HTR-8/SVneo (cell line): ENCODE measurements at places on chromosomes 1 and 21.

- DNase-seq = no peak
Observed at GRCh38 chr1:192147221-192147620, 11.0 kb upstream of the RGS18 start.

DNA sequence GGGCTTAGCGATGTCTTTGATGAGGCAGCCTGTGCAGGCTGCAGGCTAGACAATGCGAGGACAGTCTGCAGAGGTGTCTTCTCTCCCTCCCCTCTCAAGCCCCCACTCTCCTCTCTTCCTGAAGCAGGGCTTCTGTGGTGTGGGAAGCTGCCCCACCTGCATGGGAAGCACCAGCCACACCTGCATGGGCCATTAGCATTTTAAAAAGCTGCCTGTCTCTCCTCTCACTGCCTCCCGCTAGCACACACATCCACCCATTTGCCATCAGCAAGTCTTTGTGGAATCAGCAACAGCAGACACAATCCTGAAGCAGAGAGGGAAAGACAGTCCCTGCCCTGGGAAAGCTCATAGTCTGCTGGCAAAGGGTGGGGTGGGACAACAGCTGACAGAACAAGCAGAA lies 53.1 kb downstream of the NAV1 start:
- no peak for DNase-seq

DNA sequence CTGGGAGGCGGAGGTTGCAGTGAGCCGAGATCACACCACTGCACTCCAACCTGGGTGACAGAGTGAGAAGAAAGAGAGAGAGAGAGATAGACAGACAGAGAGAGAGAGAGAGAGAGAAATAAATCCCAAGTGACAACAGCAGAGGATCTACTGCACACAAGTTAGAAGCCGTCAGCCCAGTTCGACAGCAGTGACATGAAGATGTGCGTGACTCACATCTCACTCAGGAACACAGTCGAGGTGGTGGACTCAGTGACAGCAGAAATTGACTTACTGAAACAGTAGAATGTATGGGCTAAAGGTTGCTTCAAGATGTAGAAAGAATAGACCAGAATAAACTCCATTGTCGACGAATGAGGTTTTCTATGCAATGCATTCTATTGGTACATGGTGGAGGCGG lies 77.0 kb upstream of the KRTAP19-8 start:
- DNase-seq = no peak

DNA sequence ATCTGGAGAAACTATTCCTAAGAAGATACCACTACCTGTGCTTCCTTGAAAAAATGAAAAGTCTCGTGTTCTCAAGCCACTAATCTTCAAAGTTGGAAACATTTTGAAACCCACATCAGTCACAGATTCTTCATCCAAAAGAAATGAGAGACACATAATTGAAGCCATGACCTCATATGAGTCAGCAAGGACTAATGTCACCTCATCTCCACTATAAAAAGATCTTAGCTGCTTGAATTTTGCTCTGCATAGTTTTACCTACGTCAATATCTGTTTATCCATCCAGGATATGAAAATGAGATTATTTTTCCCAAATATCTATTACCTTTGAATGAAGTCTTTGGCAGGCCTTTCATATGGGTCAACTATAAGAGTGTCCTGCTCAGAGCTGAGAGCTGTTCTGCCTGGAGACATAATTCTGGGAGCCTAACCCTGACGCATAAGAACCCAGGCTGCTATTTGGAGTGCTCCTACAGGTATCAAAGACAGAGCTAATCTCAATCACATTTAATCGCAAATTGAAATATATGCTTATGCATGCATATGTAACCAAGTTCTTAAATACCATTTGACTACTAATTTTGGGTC lies 312.5 kb upstream of the PKN2 start:
- DNase-seq = no peak

- DNase-seq = no peak
Observed at GRCh38 chr1:184866586-184866985, 107.7 kb downstream of the NIBAN1 start.

GRCh38 chr1:230498704-230499103 lies 72.6 kb upstream of the PGBD5 start:
- DNase-seq = no peak
